ENCODE measurements at places on chromosomes 11 and 22.

DNA sequence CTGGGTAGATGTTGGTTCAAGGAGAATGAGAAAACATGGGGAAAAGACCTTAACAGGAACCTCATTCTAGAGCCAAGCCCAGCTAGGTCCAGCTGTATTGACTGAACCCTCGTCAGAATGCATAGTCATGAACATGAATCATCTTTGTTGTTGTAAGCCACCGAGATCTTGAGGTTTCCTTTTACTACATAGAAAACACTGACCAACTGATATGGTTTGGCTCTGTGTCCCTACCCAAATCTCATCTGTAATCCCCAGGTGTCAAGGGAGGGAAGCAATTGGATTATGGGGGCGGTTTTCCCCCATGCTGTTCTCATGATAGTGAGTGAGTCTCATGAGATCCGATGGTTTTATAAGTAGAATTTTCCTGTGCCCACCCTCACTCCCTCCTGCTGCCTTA lies 19.4 kb upstream of the PHOX2A start:
- DNase-seq: no peak

DNA sequence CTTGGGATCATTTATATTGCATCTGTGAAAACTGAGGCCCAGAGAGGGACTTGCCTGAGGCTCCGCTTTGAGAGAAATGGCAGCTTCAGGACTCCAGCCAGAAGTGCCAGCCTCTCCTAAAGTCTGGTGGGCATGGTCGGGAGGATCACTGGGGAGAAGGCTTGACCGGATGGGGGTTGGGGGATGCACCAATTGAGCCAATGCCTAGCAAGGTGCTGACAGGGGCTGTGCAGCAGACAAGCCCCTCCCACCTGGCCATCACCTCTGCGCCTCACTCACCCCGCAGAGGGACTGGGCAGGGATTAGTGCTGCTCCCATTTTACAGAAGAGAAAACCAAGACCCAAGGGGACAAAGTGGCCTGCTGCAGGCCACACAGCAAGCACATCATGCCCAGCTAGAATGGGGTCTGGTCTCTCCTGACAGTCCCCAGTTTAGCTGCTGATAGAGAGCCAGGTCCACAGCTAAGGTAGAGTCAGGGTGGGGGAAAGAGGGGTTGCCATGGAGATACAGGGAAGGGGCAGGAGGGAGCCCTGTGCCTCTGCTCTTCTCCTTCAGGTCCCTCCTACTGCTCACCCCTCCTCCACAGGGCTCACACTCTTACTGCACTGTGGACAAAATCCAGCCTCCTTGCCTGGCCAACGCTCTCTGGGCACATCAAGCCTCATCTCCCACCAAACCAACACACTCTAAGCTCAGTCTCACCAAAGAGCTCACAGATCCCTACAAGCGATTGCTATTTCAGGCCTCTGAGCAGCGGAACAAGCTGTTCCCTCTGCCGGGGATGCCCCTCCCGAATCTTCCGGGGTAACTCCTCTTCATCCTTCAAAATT lies 29.5 kb downstream of the TEF start:
- no peak for DNase-seq

DNA sequence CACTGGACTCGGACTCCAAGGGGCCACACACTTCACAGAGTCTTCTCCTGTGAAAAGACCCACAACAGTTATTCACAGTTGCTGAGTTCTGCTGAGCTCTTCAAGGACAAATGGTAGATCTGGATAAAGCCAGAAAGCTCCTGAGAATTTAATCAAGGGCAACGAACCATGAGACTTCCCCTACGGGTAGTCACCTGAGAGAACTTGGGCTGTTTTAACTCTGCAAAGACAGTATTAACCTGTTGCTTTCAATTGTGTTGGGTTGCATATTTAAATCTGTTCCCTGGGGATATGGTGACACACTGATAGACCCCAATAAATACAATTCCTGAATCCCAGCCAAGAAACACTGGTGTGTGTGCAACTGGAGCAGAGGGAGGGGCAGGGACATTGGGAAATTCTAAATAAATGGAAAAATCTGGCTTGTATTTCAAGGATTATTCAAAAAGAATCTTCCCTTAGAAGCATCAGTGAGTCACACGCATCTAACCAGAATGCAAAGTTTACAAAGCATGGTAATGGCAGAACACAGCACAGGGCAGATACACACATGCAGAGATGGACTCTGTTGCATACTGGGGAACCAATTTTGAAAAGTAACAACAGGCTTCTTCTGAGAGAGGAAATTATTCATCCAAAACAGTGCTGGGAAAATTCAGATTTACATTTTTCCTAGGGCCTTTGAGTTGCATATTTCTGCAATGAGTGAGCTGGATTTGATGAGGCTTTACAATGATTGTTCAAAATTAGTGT lies 4.0 kb downstream of the KCNJ1 start:
- DNase-seq: no peak

GRCh38 chr11:89293965-89294679 lies 116.4 kb downstream of the TYR start:
- no peak for DNase-seq

- DNase-seq: no peak
These were observed 99.0 kb upstream of the NECTIN1 start for GRCh38 chr11:119828006-119828405.
